ENCODE measurements at places on chromosomes 6 and 20.

- no peak for DNase-seq
Measured at GRCh38 chr20:23187751-23188150, 101.6 kb upstream of the CD93 start.

GRCh38 chr20:35251613-35251940 lies 25.1 kb downstream of the MMP24 start:
- DNase-seq, result no peak

GRCh38 chr6:165842281-165842936 lies 179.4 kb upstream of the PDE10A start:
- DNase-seq, result no peak

DNA sequence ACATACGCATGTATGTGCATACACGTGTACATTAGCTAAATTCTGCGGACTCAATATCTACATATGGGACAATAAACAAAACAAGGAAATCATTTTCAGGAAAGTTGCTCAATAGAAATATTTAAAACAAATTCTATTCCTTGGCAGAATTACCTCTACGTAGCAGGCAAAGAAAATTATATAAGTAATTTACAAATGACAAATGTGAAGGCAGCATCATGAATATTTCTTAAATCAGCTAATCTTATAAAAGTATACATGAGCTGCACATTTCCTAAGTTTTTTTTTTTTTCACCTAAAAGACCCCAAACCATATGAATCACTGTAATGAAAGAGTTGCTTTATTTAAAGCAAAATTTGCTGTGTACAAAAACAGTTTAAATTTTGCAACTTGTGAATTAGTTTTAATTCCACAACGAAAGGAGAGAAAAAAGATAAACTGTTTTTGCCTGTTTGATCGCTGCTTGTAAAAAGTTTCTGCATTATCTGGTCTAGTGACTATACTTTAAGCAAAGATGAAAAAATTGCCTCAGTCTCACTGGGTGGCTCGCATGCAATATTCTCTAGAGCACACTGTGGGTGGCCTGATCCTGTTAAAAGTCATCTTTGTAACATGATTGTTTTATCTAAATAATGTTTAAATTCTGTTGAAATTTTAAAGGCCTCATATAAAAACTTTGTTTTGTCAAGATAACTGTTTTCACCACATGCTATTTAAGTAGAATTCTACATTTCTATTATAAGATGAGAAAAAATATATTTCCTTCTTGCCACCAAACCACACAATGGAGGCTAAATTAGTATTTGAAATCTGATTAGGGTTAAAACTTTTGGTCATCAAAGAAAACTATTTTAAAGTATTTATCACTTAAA lies 57.1 kb downstream of the HUS1B start:
- DNase-seq, result no peak

DNA sequence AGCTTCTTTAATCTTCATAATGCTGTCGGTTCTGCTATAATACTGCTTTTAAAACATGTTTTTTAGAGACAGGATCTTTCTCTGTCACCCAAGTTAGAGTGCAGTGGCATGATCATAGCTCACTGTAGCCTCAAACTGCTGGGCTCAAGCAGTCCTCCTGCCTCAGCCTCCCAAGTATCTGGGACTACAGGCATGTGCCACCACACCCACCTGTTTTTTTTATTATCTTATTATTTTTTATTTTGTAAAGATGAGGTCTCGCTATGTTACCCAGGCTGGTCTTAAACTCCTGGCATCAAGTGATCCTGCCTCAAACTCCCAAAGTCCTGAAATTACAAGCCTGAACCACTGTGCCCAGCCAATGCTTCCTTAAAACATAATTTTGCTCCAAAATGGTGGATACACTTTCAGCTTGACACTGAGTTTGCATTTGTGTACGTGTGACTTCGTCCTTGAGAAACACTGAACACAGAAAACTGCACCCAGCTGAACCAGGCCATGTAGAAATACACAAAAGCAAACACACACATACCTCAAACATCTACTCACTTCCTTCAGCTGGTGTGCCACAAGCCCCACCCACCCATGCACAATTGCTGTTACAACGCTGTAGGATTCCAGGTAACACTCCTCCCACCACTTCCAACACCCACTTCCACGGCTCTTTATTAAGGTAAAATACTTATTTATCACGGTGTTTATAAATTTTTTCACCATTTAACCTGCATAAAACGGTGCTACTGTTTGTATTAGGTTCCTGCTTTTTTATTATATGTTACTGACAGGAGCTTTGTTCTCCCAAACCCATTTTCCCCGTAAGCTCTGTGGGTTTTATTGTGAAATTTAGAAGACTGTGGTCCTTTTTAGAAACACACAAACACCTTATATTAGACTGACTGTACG lies 109.1 kb downstream of the TSHZ2 start:
- no peak for DNase-seq

GRCh38 chr20:58511364-58511763 lies 3.8 kb downstream of the APCDD1L start:
- DNase-seq, result no peak

DNA sequence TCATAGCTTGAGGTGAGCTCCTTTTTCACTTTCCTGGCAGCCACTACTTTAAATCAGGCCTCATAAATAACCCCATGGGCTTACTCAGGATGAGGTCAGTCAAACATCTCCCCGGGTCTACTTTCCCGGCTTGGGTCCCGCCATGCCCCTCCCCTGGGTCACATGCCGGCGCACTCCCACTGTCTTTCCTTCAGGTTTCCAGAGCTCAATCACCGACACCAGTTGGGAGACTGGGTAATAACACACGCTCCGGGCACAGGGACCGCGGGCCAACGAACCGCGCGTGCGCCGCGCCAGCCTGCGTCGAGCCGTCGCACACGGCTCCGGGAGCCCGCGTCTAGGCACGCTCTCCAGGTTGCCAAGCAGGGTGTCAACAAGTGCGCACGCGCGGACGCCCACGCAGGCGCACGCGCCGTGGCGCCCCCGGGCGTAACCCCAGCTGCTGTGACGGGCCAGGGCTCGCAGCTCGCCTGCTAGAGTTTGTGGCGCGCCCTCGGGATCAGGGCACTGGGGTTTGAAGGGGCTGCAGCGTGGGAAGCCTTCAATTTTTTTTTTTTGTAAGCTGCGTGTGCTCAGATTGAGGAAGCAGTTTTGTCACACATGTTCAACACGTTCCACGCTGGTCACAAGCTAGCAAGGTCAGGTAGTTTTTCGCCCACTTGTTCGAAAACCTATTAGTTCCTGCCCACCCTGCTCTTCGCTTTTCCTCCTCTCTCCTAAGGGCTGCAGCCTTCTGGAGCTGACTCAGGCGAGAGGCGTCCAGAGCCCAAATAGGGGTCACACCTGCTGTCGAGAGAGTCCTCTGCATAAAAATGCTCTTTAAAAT lies 31.8 kb downstream of the TFAP2B start:
- DNase-seq, result peak; percentile 80

DNA sequence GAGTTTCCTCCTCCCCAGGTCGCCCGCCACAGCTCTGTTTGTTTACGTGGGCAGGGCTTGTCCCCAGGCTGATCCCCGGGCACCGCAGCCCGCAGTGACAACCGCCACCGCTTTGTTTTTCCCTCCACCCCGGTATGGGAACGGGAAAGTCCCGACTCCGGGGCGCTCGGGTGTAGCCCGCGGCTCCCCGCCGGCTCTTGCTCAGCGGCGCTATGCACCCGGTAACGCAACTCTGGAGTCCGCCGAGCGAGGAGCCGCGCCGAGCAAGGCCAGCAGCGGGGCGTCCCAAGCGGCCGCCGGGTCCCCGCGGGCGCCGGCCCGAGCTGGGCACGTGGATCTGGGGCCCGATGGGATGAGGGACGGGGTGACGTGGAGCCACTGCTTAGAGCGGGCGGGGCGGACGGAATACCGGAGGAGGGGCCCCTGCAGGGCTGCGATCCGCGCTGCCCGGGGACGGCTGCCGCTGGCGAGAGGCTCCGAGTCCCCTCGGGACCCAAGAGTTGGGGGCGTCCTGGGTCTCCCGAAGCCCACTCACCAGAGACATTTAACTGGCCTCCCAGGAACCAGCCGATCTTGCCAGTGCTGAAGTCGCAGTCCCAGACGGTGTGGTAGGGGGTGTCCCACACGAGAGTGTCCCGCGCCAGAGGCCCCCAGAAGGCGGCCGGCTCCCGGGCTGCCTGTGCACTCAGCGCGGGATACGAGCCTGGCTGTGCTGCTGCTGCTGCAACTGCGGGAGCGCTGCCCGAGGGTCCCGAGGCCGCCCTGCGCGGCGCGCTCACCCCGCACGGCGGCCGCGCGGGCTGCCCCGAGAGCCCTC lies 497 bp downstream of the ACSS1 start:
- peak; percentile 94 for DNase-seq

- no peak for DNase-seq
Measured at GRCh38 chr6:39419607-39420006, 97.1 kb upstream of the KCNK16 start.

DNA sequence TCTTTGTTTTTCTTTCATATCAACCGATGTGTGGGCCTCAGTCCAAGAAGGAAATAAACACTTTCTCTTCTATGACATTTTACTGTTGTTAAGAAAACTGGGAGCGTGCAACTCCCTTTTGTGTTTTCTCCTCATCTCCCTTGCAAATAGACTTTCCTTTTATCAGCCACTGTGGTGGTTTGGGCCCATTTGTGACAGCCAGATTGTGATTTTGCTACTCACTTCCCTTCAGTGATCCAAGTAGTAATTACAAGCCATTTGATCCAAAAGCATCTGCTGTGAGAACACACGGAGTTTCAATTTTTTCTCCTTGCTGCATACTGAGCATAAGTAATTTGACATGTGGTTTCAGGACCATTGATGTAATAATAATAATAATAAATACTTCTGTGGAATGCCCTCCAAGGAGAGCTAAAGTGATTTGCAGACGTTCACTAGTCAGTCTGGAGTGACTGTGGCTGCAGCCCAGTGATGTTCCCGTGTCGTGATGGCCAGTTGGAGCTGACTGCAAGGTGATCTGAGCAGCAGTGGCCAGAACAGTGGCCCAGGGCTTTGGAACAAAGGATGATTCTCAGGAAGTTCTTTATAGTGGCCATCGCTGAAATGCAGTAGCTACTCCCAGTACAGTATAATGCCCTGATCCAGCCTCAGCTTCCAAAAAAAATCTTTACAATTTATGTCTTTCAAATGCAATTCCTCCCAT lies 91.9 kb upstream of the CLDN20 start:
- no peak for DNase-seq

- no peak for DNase-seq
Measured at GRCh38 chr6:106197441-106197840, 111.3 kb downstream of the PRDM1 start.

GRCh38 chr6:1739220-1739619 lies 129.5 kb downstream of the FOXC1 start:
- peak; percentile 40 for DNase-seq

GRCh38 chr20:8155812-8156211 lies 23.7 kb downstream of the PLCB1 start:
- no peak for DNase-seq

DNA sequence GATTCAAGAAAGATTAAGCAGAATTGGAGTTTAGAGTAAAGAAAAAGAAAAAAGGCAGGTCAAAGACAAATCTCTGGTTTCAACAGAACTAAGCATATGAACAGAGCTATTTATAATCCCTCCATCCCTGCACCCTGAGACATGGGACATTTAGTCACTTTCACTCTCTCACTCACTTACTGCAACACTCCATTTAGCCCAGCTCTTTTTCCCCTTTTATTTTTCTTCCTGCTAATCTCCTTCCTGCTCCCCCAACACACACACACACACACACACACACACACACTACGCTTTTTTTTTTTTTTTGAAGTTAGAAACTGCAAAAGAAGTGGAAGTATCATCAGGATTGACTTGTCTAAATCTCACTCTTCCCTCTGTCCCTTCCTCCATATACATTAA lies 45.1 kb upstream of the TBC1D7 start:
- no peak for DNase-seq

GRCh38 chr20:40633123-40633850 lies 55.7 kb downstream of the MAFB start:
- no peak for DNase-seq

DNA sequence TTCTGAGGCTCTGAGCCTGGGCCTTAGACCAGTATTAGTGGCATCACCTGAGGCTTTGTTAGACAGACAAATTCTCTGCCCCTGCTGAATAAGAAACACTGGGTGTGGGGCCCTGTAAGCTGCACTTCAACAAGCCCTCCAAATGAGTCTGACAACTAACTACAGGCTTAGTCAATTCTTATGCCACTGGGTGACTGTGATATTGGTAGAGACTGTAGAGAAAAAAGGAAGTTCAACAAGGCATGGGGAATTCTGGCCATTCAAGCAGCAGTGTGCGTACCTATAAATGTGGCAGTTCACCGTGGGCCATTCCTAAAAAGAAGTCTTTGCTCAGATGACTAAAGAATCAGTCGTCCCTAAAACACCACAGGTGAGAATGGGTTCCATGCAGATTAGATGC lies 82.7 kb downstream of the MDN1 start:
- DNase-seq, result no peak

- no peak for DNase-seq
Measured at GRCh38 chr6:52649536-52650160, 21.3 kb upstream of the TMEM14A start.

GRCh38 chr6:131065824-131066171 lies 2.8 kb upstream of the EPB41L2 start:
- no peak for DNase-seq

DNA sequence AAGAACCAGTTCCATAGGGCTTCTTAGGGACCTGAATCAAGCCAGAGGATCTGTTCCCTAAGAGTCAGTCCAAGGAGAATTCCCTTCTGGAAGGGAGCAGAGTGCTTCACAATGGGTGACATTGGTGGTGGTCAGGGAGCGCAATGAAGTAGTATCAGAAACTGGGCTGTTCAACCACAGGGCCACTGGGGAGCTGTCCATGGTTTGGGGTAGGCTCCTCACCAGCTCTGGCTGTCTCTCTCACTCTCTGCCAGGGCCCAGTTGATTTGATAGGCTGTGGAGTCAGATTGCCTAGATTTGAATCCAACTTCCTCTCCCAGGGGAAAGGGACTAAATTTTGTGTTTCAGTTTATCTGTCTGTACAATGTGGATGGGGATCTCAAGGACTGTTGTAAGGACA lies 36.7 kb upstream of the CHD6 start:
- no peak for DNase-seq

DNA sequence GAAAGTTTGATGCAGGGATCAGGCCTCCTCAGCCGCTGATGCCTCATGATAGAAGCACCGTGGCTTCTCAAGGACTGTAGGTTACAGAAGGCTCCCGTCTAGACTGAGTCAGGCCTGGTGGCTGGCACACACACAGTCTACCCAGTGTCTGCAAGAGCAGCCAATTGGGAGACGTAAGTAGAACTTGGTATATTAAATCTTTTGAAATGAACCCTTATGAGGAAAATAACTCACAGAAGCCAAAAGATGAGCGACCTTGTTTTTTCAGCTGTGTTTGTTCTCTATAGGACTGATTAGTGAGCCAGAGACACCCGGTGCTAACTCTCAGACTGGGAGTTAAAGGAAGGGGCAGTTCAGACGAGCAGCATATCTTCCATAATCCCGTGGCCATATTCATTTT lies 5.9 kb upstream of the PDE10A start:
- no peak for DNase-seq

Measured in upper lobe of left lung (tissue), 6 donors.